ENCODE measurements at places on chromosomes 12 and 14.

- DNase-seq: no peak
Measured at GRCh38 chr14:28119849-28120248, 646.7 kb upstream of the FOXG1 start.

- no peak for DNase-seq
Measured at GRCh38 chr12:27998658-27999057, 26.1 kb upstream of the PTHLH start.

DNA sequence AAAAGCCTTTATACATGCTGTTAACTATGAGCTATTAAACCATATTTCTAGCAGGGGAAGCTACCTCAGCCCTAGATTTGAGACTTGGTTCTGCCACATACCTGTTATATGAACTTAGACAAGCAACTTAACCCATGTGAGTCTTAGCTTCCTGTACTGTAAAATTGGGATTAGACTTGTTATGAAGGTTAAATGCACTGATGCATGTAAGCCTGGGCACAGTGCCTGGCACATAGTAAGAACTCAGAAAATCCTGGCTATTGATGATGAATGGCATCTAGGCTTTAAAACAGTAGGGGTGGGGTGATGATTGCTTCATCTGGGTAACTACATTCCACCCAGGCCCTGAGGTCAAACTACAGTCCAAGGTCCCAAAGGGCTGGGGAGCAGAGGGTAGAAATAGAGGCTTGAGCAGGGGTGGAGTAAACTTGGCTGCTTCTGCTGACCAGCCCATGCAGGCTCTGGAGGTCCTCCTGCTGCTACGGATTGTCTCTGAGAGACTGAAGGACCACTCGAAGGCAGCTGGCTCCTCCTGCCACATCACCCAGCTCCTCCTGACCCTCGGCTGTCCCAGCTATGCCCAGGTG lies 11.3 kb downstream of the ESPL1 start:
- DNase-seq: no peak

DNA sequence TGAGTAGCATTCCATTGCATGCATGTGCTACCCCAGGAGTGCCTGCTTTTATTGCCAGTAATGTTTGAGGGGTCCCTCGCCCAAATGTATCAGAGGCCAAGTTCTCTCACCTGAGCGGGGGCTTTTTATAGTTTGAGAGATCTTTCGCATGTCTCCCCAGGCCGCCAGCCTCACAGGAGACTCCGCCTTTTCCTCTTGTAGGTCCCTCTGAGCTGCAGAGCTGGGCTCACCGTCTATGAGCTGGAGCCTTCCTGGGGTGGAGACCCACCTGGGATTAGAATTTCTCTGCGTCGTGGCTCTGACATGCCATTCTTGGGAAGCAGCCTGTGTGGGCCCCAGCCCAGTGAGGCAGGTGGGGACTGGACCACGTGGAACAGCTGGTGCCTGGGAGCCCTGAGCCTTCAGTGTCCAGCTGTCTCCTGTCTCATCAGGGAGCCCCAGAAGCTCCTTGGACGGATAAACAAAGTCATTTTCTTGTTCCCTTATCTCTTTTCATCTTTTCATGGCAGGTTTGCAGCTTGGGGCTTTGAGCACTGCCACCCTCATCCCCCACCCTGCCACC lies 261.7 kb upstream of the CRY1 start:
- no peak for DNase-seq

DNA sequence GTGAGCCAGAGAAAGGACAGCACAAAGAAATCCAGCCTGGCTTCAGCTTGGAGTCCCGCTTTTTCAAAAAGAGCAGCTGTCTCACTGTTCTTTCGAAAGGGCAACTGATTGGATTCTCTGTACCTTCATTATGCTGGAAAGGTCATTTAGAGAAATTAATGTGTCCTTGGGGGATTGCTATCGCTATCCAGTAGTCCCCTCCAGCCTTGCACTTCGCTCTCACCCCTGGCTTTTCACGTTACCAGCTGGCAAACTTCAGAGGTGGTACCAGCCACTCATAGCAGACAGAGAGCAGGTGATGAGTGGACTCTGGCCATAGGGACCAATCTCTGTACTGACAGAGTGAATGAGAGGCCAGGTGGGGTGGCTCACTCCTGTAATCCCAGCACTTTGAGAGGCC lies 11.8 kb upstream of the NUAK1 start:
- DNase-seq: no peak

- DNase-seq: no peak
Measured at GRCh38 chr12:41795051-41795600, 349.5 kb downstream of the GXYLT1 start.

DNA sequence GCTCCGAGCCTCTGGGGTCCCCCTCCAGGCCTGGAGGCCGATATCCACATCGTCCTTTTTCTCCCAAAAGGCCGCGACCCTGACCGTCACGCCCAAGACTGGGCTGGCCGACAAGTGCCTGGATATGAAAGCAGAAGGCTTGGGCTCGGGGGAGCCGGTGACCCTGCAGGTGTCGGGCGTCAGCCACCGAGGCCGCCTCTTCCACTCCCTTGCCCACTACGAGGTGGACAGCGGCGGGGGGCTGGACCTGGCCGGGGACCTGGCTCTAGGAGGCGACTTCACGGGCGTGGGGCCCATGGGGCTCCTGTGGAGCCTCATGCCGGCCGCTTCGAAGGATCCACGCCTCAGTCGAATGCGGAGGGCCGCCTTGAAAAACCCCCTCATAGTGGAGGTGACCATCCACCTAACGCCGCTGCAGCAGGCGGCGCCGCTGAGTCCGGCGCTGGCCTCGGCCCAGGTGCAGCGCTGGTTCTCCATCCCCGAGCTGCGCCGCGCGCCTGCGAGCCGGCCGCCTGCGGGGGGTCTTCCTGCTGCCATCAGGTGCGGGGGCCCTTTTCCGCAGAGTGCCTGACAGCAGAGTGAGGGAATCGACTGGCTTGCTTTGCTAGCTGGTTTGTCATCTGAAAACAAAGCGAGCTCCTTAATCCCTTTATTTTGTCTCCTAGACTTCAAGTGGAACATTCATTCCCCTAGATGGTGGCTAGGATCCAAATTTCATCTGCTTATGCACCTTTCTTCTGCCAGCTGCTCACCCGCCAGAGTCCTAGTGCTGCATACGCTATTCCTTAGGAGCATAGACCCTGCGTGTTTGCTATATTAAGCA lies 10.6 kb upstream of the DNAL1 start:
- DNase-seq: no peak

- DNase-seq: no peak
Measured at GRCh38 chr14:57933349-57933748, 67.5 kb upstream of the SLC35F4 start.

- peak; percentile 8 for DNase-seq
Measured at GRCh38 chr12:91722072-91722471, 423.6 kb downstream of the BTG1 start.

- DNase-seq: no peak
Measured at GRCh38 chr12:9606247-9606646, 1.5 kb downstream of the KLRB1 start.

All from RWPE1 (cell line).